Endothelial cell (in vitro differentiated cells): ENCODE measurements at places on chromosomes 2 and 18. TPM values are rescaled to one million over a fixed set of nuclear protein-coding genes. Genes with fewer than 3 reads are reported as not detected.

GRCh38 chr2:232319067-232319802 is 59.3 kb upstream of the ALPP start:
- no peak for DNase-seq

- DNase-seq = no peak
Observed at GRCh38 chr2:25076749-25077148, 34.9 kb downstream of the EFR3B start.

GRCh38 chr2:208033701-208034502 is 8.6 kb upstream of the PLEKHM3 start:
- DNase-seq = peak; percentile 12

The CAPG gene
- 76.4 TPM for total RNA-seq

The SULT1C3 gene
- not detected for total RNA-seq

The UNC50 gene
- 33.0 TPM for total RNA-seq

DNA sequence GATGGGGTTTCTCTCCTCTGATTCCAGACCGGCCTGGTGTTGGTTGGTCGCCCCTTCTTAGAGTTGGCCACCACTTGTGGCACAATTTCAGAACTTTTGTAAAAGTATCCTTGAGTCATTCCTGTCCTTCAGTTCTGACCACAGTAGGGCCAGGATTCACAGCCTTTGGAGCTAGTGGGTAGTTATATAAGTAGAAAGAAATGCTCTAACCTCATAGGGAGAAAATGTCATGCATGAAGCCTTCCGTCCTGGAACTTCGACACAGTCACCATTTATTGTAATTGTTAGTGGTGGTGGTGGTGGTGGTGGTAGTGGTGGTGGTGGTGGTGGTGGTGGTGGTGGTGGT is 65.4 kb downstream of the EPAS1 start:
- DNase-seq = no peak

GRCh38 chr2:168293766-168294165 is 46.4 kb upstream of the STK39 start:
- no peak for DNase-seq

The PUM2 gene
- total RNA-seq = 75.3 TPM

The SERPINB12 gene
- not detected for total RNA-seq

- DNase-seq = no peak
Observed at GRCh38 chr2:158518084-158518483, 61.3 kb downstream of the PKP4 start.

- DNase-seq = no peak
Observed at GRCh38 chr2:216335252-216335651, 37.0 kb downstream of the MARCHF4 start.

GRCh38 chr18:79496978-79497637 is 101.4 kb downstream of the NFATC1 start:
- no peak for DNase-seq

GRCh38 chr18:33849731-33850130 is 271.7 kb downstream of the ASXL3 start:
- no peak for DNase-seq

The MROH2A gene
- total RNA-seq = 0.31 TPM

The PLCL1 gene
- 13.6 TPM for total RNA-seq

DNA sequence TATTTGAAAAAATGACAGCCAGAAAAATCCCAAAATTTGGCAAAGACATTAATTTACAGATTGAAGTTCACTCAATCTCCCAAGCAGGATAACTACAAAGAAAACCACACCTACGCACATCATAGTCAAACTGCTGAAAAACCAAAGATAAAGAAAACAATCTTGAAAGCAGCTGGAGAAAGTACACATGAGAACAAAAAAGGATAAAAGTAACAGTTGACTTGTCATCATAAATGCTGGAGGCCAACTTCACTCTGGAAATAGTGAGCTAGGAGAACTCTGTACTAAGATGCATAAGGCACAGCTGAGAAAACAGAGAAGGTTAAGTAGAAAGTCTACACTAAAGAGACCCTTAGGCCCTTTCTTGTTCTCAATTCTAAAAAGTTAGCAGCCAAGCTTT is 73.1 kb downstream of the TLK1 start:
- no peak for DNase-seq

DNA sequence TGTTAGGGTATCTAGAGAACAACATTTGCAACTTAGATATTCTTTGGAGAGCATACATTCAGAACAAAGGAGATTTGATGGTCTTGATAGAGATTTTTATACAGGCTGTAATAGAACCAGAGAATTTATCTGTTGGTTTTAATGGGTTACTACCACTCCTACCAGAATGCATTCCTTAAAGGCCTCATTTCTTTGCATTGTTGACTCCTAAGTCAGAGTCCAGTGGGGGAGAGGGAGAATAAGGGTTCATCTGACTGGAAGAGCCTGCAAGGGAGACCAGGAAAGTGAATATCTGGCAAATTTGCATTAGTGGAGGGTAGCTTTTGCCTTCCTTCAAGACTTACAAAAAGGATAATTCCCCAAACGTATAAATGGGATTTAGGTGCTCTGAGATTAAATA is 29.7 kb downstream of the AGPS start:
- DNase-seq = no peak
